Stimulated activated CD8-positive, alpha-beta memory T cell treated with anti-CD3 and anti-CD28 coated beads, Interleukin-4, amount 100 ng/mL, for 4 hours (primary cell): ENCODE measurements at places on chromosomes 11 and 22.

DNA sequence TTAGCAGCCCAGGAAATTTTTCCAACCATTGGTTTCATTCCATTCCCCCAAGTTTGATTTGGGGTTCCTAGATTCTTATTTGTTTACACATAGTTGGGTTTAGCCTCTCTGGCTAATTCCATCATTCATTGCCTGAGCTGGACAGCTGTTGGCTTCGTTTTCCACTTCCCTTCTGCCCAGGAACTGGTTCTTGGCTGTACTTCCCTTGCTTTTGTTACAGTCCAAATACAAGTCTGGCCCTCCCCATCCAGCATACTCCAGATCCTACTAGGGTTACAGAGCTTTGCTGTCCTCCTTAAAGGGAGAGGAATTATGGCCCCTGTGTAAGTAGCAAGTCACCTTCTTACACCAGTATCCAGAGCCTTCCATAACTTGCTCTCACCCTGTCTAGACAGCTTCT lies 356.3 kb downstream of the FAT3 start:
- DNase-seq: no peak

GRCh38 chr11:133988686-133989410 lies 32.1 kb upstream of the IGSF9B start:
- no peak for DNase-seq

DNA sequence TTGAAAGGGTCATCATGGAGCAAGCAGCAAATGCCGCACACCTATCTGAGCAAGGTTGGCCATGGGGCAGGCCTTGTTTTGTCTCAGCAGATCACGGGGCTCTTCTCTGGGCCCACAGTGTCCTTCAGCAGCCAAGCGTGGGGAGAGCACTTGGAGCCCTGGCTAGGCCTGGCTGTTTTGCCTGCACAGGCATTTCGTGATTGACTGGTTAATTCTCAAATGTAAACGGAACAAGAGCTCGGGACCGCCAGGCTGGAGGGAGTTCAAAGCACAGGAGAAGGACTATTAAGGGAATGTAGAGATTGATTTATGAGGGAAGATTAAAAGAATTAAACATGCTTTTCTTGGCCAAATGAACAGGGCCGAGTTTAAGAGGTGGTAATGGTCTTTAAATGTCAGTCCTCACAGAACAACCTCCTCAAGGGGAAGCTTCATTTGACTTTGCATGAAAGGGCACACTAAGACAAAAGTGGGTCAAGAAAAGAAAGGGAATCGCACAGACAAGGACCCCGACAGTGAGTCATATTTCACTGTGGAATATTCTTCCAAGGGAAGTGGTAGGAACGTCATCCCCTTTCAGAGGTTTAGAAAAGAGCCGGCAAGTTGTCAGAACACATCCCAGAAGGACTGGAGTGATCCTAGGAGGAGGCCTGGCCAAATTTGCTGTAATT lies 20.7 kb downstream of the SPON1 start:
- no peak for DNase-seq

GRCh38 chr11:28400331-28401100 lies 292.3 kb downstream of the METTL15 start:
- no peak for DNase-seq

DNA sequence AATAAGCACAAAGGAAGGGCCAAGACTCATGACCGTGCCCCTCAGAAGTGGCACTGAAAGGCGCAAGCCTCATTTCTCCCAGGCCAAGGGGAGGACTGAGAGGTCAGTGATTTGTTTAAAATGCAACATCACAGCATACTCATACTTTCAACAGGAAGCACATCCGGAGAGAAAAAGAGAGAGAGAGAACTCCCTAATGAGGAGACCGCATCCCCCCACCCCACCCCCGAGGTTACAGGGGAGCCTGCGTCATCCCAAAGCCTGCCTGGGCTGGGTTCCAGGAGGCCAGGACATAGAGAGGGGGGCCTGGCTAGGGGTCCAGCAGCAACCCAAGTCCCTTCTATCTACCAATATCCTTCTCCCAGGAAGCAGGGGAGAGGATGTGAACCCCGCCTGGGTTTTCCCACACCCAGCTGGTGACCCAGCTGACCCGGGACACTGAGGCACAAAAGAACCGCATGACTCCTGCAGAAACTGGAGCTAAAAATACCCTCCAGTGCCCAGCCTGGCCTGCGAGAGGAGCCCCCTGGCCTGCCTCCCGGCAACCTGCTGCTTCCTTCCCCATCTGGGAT lies 3.8 kb downstream of the CSNK1E start:
- no peak for DNase-seq

GRCh38 chr11:12046636-12047236 lies 38.3 kb upstream of the DKK3 start:
- no peak for DNase-seq
